ENCODE measurements at places on chromosomes 16 and 17.
A peak's percentile ranks its signal among the peaks of the same experiment; 100 is the strongest.

DNA sequence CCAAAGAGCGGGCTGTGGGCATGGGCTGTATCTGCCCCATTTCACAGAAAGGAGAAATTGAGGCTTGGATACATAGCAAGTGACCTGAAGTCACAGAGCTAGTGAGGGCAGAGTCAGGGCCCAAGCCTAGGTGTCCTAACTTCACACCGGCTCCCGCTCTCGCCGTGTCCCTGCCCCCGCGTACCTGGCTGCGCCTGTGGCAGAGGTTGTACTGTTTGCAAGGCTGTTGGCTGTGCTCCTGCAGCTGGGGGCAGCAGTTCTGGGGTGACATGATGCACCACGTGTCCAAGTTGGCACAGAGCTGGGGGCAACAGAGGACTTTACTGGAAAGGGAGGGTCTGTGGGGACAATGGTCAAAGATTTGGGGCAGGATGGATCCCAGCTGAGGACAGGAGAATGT is 3.4 kb downstream of the DHX58 start:
- DNase-seq = no peak

DNA sequence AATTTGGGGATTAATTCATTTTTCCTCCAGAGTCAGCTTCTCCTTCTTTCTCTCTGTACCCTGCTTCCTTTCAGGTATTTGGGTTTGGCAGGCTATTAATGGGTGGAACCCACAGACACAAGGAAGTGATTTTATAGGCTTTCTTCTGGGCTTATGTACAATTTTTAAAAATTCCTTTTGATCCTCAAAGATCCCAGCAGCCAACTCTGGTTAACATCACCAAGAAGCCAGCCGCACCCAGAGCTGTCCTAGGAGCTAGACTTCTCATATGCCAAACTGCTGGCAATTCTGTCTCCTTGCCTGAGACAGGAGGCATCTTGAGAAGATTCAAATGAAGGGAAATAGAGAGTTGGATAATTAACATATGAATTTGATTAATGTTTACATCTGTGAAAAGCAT is 47.2 kb upstream of the ELAC2 start:
- DNase-seq = no peak

DNA sequence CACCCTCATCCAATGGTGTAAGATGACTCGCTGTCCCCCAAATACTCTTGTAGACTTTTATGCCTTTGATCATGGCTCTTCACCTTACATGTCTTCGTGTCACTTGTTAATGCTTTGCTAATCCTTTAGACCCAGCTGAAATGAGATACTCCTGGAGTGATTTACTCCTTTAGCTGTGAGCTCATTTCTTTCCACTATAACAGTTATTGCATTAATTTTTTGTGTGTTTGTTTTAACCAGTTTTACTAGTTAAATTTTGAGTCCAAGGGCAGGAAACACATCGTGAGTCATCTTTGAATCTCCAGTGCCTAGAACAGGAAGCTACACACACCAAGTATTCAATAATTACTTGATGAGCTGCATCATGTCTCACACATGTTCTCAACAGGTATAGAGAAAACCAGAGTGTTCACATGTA is 6.5 kb upstream of the CTCF start:
- DNase-seq = no peak

DNA sequence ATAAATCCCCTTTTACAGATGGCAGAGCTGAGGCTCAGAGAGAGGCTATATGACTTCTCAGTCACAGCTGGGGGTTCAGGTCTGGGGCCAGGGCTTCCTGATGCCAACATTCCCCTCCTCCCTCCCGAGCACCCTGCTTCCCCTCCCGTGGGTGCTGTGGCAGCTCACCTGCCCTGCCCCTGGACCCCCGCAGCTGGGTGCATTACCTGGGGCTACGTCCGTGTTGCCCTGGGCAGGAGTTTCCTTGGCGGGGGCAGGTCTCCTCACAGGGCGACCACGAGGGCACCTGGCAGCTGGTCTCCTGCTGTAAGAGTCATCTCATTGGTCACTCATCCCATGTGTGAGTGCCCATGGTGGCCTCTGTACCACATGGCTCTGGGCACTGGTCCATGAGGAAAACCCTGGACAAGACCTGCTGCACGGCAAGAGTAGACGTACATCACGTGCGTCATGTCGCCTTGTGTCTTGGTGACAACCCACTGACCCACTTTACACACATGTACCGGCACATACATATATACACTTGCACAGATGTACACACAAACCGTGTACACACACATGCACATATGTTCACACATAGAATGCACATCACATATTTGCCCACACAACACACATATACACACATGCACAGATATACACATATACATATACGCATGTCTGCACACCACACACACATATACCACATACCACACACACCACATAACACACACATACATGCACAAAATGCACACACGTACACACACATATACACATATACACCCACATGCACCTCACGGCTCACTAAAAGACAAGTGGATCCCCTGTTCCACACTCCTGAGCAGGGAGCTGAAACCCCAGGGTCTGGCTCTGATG is 134.0 kb downstream of the FOXL1 start:
- no peak for DNase-seq

GRCh38 chr17:869567-870525 is 87.7 kb downstream of the MRM3 start:
- DNase-seq = peak; percentile 76

- DNase-seq = no peak
Observed at GRCh38 chr16:17364319-17365210, 106.2 kb downstream of the XYLT1 start.

DNA sequence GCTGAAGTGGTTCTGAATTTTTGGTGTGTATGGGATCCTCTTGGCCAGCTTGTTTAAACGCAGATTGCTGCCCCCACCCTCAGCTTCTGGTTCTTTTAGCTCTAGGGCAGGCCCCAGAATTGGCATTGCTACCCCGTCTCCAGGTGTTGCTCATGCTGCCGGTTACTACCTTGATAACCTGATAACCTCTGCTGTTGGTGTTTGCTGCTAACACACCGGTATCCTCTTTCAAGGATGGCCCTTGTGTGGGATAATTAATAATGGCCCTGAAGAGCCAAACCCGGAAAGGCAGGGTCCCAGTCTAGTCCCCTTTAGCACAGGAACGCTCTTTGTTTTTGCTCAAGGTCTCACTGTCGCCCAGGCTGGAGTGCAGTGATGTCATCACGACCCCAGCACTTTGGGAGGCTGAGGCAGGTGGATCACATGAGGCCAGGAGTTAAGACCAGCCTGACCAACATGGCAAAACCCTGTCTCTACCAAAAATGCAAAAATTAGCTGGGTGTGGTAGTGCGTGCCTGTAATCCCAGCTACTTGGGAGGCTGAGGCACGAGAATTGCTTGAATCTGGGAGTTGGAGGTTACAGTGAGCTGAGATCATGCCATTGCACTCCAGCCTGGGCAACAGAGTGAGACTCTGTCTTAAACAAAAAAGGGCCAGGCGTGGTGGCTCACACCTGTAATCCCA is 1.3 kb upstream of the ST3GAL2 start:
- DNase-seq = peak; percentile 25

DNA sequence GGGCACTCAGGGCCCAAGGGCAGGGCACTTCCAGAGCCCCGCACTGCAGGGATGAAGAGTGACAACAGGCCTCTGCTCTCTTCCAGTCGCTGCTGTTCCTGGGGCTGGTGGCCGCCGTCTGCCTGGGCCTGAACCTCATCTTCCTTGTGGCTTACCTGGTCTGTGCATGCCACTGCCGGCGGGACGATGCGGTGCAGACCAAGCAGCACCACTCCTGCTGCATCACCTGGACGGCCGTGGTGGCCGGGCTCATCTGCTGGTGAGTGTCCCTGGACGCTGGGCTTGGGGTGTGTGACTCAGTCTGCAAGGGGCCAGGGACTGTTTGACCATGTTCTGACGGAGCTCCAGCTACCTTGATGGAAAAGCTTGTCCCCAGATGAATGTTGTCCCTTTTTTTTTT is 9.0 kb downstream of the TTYH2 start:
- no peak for DNase-seq

DNA sequence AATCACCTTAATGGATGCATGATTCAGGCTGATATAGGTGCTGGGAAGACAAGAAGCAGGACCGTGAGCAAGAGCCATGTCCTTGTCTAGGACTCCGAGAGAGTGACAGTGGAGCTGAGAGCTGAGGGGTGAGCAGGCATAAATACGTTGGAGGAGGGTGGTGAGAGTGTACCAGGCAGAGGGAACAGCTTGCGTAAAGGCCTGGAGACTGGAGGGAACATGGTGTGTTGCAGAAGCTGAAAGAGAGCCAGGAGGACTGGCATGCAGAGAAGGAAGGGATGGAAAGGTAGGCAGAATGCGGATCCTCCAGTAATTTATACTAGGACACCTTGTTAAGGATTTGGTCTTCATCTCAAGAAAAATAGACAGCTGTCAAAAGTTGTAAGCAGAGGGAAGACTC is 653.2 kb downstream of the HS3ST4 start:
- no peak for DNase-seq

DNA sequence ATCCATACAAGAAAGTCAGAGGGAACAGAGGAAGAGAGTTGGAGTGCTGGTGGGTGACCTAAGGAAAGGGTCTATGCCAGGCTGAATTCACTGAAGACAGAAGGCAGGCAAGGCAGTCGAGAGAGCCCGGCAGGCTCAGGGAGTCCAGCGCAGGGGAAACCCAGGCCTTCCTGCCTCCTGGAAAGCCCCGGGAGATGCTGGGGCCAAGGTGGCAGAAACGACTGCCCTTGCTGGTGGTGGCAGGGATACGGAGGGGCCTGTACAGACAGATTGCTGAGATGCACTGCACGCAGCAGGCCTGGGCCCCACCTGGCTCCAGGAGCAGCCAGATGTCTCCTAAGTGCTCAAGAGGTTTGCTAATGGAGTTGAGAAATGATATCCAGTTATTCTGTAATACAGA is 59.8 kb downstream of the GTF3C1 start:
- DNase-seq = no peak

DNA sequence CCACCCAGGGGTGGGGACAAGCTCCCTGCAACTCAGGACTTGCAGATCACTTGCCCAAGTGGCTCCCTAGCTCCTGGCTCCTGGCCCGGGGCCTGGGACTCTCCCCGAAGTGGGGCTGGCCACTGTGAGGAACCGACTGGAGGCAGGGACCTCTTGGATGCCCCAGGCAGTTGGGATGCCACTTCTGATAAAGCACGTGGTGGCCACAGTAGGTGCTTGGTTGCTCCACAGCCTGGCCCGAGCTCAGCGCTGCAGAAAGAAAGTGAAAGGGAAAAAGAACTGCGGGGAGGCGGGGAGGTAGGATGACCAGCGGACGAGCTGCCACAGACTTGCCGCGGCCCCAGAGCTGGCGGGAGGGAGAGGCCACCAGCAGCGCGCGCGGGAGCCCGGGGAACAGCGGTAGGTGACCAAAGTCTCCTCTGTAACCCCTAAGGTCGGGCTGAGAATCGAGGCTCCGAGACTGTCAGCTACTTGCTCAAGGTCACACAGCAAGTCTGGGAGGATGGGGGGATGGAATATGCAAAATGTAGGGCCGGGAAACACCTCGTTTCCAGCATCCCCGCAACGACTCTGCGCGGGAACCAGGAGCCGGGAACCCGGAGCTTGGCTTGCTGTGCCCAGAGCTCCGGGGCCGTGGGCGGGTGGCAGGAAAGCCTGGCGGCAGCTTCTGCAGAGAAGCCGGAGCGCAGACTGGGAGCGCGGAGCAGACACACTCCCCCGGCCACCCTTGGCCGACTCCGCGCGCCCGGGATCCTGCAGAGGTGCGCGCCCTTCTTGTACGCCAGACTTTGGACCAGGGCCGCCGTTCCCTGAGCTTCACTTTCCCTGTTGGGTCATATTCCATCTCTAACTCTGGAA is 1.9 kb downstream of the CIITA start:
- no peak for DNase-seq

GRCh38 chr16:79898703-79899102 is 298.2 kb upstream of the MAF start:
- DNase-seq = no peak

DNA sequence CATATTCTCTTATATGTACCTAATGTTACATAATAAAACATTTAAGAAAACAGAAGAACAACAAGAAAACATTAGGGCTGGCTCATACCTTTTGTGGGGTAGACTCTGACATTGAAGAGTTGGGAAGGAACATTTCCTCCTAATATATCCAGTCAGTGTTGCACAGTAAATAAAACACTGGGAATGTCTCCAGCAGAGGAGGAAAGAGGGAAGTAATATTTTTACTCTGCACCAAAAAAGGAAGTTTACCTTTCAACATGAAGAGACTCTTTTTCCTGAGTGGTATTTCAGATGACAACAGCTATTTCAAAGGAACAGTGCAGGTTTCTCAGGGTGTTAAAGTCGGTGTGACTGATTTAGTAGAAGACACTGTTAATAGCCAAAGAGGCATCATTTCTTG is 31.9 kb downstream of the EPN2 start:
- DNase-seq = no peak

DNA sequence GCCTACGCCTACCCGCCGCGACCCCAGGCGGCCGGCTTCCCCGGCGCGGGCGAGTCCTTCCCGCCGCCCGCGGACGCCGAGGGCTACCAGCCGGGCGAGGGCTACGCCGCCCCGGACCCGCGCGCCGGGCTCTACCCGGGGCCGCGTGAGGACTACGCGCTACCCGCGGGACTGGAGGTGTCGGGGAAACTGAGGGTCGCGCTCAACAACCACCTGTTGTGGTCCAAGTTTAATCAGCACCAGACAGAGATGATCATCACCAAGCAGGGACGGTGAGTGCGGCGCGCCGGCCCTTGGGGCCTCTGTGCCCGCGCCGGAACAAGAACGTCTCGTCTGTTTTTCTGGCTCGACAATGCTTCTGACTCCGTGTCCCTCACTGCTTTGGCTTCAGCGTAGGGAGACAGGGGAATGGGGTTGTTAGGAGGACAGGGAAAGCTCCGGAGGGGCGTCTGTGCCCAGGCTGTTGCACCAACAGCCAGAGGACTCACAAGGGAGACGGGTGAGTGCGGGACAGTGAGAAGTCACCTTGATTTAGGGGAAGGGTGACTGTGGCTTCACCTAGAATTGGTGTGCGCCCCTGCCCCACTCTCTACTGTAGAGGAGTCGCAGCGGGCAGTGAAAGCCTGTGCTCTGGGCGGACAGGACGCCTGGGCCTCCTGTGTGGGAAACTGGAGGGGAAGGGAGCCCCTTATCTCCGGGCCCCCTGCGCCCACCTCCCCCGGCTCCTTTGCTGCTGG is 806 bp downstream of the TBX21 start:
- DNase-seq = peak; percentile 22

DNA sequence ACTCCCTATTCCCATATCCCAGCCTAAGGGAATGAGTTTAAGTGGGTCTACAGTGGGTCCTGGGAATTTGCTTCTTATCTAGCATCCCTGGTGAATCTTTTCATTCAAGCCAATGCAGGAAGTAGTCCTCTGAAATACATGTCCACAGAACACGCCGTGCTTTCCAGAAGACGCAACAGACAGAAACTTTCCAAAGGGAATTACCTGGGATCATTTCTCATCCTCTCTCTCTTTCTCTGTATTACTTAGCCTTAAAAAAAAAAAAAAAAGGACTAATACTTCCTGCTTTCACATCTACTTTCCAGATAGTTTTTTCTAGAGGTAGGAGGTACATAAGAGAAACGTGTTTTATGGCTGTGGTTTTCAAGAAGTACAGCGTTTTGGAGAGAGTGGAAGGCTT is 499.0 kb downstream of the MAF start:
- no peak for DNase-seq

- DNase-seq = peak; percentile 64
Observed at GRCh38 chr17:76547183-76547641, 7.4 kb downstream of the PRCD start.

- DNase-seq = no peak
Observed at GRCh38 chr17:40364121-40364861, at the start of gene GJD3. GJD3 (minus strand) TSS chr17:40364737; CDS start chr17:40363815, 922 bp downstream.

- no peak for DNase-seq
Observed at GRCh38 chr17:59914274-59914854, 21.4 kb downstream of the RPS6KB1 start.
